ENCODE measurements at places on chromosomes 16 and 17. TPM values are rescaled to one million over a fixed set of nuclear protein-coding genes. Genes with fewer than 3 reads are reported as not detected.

- peaks cover 24% of the 10 kb centered on the region for H3K4me1 ChIP-seq
- no peaks in the 10 kb centered on the region for H3K36me3 ChIP-seq
- no peak overlapping the region for H3K4me3 ChIP-seq
- DNase-seq = no peak
Observed at GRCh38 chr17:49455272-49455861, 39.7 kb upstream of the NGFR start.

DNA sequence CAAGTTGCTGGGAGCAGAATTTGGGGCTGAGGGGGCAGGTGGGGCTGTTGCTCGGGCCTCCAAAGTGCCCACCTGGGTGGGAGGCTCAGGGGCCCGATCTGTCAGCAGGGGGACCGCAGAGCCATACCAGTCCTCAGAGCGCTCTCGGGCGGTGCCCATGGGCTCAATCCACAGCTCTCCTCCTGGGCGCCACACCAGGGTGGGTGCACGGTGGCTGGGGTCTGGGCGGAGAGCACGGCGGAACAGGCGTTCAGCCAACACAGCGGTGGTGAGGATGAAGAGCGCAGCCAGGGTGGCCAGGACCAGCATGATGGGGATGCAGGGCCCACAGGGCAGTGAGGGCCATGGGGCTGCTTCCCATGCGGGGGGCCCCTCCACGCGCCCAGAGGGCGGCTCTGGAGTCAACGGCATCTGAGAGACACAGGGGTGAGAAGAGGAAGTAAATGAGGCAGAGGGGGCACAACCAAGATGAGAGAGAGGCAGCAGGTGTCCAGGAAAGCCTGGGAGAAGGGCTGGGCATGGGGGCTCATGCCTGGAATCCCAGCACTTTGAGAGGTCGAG, 1.2 kb downstream of the C16orf54 start:
- no peaks in the 10 kb centered on the region for H3K27me3 ChIP-seq
- H3K4me3 ChIP-seq = peak overlapping the region; percentile 100
- H3K27ac ChIP-seq = peak overlapping the region; percentile 100
- peaks cover 82% of the 10 kb centered on the region for H3K4me1 ChIP-seq
- peak; percentile 21 for DNase-seq

DNA sequence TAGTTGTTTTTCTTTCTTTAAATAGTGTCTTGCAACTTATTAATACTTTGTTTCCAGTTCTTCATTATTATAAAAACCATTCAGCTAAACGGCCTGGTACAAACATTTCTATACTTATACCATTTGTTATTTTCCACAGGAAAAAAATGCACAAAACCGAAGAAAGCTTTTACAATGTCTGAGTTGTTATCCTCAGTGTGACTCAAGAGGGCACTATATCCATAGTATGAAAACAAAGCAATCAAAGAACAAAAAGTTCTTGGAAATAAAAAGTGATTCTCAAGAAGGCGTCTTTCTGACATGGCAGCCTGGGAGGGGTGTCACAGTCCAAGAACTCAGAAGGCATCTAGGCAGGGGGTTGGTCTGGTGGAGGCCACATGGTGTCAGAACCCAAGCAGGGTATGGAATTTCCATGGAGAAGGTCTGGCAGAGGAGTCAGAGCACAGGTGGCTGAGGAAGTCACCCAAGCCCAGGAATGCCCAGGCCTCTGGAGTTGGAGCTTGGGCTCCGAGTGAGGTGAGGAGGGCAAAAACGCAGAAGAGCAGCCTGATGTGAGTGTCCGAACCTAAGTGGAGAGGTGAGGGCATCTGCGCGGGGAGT, 70.9 kb upstream of the ATP2A3 start:
- no peaks in the 10 kb centered on the region for H3K27me3 ChIP-seq
- H3K4me1 ChIP-seq = no peaks in the 10 kb centered on the region
- H3K36me3 ChIP-seq = peaks cover 58% of the 10 kb centered on the region
- H3K4me3 ChIP-seq = no peak overlapping the region

DNA sequence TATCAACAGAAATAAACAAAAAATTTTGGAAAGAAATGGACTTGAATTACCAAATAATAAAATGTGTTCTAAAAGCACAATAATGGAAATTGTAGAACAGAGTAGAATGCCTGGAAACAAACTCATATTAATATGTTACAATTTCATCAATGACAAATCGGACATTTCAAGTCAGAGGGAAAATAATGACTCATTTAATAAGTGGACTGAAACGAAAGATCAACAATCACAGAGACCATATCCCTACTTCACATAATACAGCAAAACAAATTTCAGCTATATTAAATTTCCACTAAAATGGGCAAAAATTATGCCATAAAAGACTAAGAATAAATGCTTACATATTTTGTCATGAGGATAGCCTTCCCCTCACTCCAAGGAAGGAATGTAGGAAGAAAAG, 25.7 kb downstream of the CDYL2 start:
- no peak for DNase-seq
- H3K36me3 ChIP-seq = no peaks in the 10 kb centered on the region
- H3K4me3 ChIP-seq = no peak overlapping the region
- no peak overlapping the region for H3K27ac ChIP-seq
- no peaks in the 10 kb centered on the region for H3K4me1 ChIP-seq

- H3K4me1 ChIP-seq = no peaks in the 10 kb centered on the region
- H3K36me3 ChIP-seq = no peaks in the 10 kb centered on the region
- no peaks in the 10 kb centered on the region for H3K27me3 ChIP-seq
- H3K4me3 ChIP-seq = no peak overlapping the region
- no peak for DNase-seq
Observed at GRCh38 chr17:27362909-27363308, 69.0 kb downstream of the WSB1 start.

GRCh38 chr16:12300490-12300889, 324.0 kb downstream of the SNX29 start:
- no peaks in the 10 kb centered on the region for H3K36me3 ChIP-seq
- no peaks in the 10 kb centered on the region for H3K27me3 ChIP-seq
- no peak for DNase-seq
- no peak overlapping the region for H3K27ac ChIP-seq
- no peaks in the 10 kb centered on the region for H3K4me1 ChIP-seq

DNA sequence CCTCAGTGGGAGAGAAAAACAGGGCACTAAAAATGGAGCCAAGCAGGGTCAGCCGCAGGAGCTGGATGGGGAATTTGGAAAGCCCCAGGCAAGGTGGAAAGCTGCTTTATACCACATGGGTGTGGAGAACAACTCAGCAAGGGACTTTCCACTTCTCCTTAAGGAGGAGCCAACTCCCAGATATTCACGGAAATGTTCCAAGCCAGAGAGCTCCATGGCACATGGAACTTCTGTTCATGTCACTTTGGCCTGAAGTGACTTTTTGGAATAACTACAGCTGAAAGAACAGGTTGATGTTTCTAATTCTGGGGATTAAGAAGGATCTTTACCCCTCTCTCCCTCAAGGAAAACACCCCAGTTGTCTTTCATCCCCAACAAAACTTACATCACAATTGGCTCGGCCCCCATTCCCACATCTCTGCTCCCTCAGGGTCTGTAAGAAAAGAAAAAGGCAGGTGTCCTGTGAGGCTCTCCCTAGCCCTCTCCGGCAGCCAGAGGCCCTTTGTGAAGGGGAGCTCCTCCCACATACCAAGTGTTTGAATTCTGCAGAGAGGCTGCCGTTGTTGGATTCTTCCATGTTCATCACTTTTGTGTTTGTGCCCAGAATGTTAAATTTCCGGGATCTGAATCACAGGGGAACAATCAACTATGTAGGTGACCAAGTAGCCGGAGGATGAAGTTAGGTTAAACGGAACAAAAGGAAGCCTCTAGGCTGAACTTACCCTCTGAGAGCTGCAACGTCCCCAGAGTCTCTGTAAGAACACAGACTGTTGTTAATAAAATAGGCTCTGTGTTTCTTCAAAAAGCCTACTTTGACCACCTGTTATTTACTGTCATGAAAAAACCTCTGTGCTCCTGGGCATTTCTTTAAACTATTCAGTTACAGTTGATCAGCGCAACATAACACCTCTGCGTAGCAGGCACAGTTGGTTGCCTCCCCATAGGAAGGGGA, 41.0 kb downstream of the STAT5A start:
- no peak overlapping the region for H3K4me3 ChIP-seq
- no peaks in the 10 kb centered on the region for H3K27me3 ChIP-seq
- DNase-seq = no peak

DNA sequence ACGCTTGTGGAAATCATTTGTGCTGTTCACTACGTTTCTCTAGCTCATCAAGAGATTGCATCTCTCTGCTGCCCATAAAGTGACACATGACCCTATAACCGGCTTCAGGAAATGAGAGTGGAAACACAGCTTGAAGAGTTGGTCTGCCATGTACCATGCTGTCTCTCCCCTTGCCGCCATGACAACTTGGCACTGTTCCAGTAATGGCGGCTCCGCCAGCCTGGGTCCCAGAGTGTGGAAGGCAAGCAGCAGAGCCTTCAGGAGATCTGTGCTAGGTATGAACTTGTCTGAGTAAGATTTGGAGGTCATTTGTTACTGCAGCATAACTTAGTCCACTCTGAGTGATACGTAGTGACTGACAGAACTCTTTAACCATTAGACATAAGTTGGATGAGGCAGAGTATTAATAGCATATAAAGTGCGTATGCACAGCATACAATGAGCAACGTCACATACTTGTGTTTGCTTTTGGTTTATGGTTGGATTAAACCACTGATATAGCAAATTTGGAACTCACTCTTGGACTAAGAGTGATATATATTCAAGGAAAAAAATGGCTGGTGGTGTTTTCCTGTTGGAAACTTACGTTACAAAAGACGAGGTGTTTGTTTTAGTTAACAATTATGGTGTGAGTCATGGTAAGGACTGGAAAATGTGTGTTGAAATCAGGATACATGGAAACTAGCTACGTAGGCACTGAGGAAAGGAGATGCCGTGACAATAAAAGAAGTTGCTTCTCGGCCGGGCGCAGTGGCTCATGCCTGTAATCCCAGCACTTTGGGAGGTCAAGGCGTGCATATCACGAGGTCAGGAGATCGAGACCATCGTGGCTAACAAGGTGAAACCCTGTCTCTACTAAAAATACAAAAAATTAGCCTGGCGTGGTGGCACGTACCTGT, 24.4 kb upstream of the PMP22 start:
- no peaks in the 10 kb centered on the region for H3K4me1 ChIP-seq
- H3K4me3 ChIP-seq = no peak overlapping the region
- no peak for DNase-seq
- H3K36me3 ChIP-seq = no peaks in the 10 kb centered on the region
- H3K27me3 ChIP-seq = no peaks in the 10 kb centered on the region

DNA sequence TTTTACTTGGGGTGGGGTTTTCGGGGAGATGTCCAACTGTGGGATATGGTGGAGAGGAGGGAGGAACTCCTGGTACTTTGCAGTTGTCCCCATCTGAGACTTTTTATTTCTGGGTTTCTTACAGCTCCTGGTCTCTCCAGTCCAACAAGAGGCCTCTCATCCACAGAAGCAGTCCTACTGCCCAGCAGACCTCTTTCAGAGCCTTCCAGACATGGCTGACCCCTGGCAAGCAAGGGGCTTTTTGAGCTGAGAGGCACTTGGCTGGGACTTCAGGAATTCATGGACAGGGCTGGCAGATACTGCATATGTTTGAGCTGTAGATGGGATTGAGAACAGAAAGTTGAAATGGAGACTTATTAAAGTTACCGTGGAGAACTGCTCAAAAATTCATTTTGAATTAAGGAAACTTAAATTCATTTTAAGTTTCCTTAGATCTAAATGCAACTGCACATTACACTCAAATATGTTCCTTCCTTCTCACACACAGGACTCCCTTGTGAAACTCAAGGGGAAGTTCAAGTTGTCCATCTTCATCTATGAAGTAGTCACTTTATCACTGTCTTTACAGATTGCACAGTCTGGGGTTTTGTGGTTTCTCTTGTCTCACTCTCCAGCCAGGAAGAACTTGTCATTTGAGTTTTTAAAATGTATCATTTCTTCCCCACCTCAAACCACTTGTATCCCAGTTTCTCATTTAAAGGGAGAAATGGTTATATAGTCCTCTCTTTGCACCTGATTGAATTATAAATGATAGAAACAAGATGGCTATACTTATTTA, 1.1 kb downstream of the LASP1NB start:
- peaks cover 23% of the 10 kb centered on the region for H3K4me1 ChIP-seq
- H3K4me3 ChIP-seq = no peak overlapping the region
- DNase-seq = peak; percentile 31
- H3K36me3 ChIP-seq = no peaks in the 10 kb centered on the region
- no peaks in the 10 kb centered on the region for H3K27me3 ChIP-seq
- H3K27ac ChIP-seq = no peak overlapping the region

GRCh38 chr17:18028114-18028951, 10.6 kb downstream of the ATPAF2 start:
- peaks cover 14% of the 10 kb centered on the region for H3K4me1 ChIP-seq
- DNase-seq = no peak
- no peak overlapping the region for H3K27ac ChIP-seq
- no peaks in the 10 kb centered on the region for H3K27me3 ChIP-seq
- no peak overlapping the region for H3K4me3 ChIP-seq

- peaks cover under 1% of the 10 kb centered on the region for H3K36me3 ChIP-seq
- peaks cover 33% of the 10 kb centered on the region for H3K27me3 ChIP-seq
- peaks cover 20% of the 10 kb centered on the region for H3K4me1 ChIP-seq
- no peak for DNase-seq
- H3K4me3 ChIP-seq = no peak overlapping the region
- no peak overlapping the region for H3K27ac ChIP-seq
Observed at GRCh38 chr16:66948837-66949225, 12.2 kb upstream of the CES3 start.

The PRRT2 gene
- total RNA-seq = 1.4 TPM

The ZNF286A gene
- total RNA-seq = 18.8 TPM

The TUBG1 gene
- 13.0 TPM for total RNA-seq

The MT1A gene
- total RNA-seq = not detected

The FOXF1 gene
- total RNA-seq = not detected

The TMC8 gene
- total RNA-seq = 551 TPM

The SHBG gene
- total RNA-seq = not detected

Measured in natural killer cell (primary cell).